ENCODE measurements at places on chromosomes 3 and 15. TPM values are rescaled to one million over a fixed set of nuclear protein-coding genes. Genes with fewer than 3 reads are reported as not detected.

The TRIM59 gene
- total RNA-seq: 3.2 TPM

The TMEM212 gene
- not detected for total RNA-seq

The GOLGA8G gene
- 0.15 TPM for total RNA-seq

The LIPC gene
- not detected for total RNA-seq

The VPS18 gene
- 34.1 TPM for total RNA-seq

The POLR2H gene
- total RNA-seq: 112 TPM

The PARP9 gene
- 0.42 TPM for total RNA-seq

The MOBP gene
- total RNA-seq: not detected

The SLC28A2 gene
- not detected for total RNA-seq

The COMMD4 gene
- 94.3 TPM for total RNA-seq

GRCh38 chr3:141860766-141861513 lies 15.5 kb upstream of the ATP1B3 start:
- no peaks in the 10 kb centered on the region for H3K36me3 ChIP-seq
- H3K27ac ChIP-seq: no peak overlapping the region
- no peaks in the 10 kb centered on the region for H3K27me3 ChIP-seq
- DNase-seq: peak; percentile 89
- H3K4me1 ChIP-seq: no peaks in the 10 kb centered on the region

- DNase-seq: no peak
- no peaks in the 10 kb centered on the region for H3K27me3 ChIP-seq
- peaks cover 13% of the 10 kb centered on the region for H3K4me1 ChIP-seq
- H3K4me3 ChIP-seq: no peak overlapping the region
- H3K27ac ChIP-seq: no peak overlapping the region
Measured at GRCh38 chr3:177141899-177142646, 55.2 kb downstream of the TBL1XR1 start.

- H3K27me3 ChIP-seq: no peaks in the 10 kb centered on the region
- DNase-seq: no peak
- H3K36me3 ChIP-seq: no peaks in the 10 kb centered on the region
- H3K4me3 ChIP-seq: no peak overlapping the region
Measured at GRCh38 chr15:78406016-78406585, 31.9 kb upstream of the IREB2 start.

- no peak overlapping the region for H3K27ac ChIP-seq
- no peaks in the 10 kb centered on the region for H3K27me3 ChIP-seq
- peaks cover 15% of the 10 kb centered on the region for H3K4me1 ChIP-seq
- no peak overlapping the region for H3K4me3 ChIP-seq
- DNase-seq: no peak
- no peaks in the 10 kb centered on the region for H3K36me3 ChIP-seq
Measured at GRCh38 chr3:194976049-194976451, 290.4 kb downstream of the FAM43A start.

- H3K27ac ChIP-seq: no peak overlapping the region
- DNase-seq: no peak
- no peaks in the 10 kb centered on the region for H3K36me3 ChIP-seq
- peaks cover 7% of the 10 kb centered on the region for H3K27me3 ChIP-seq
Measured at GRCh38 chr3:128607710-128608048, 42.9 kb downstream of the RPN1 start.

GRCh38 chr3:115651599-115651998 lies 28.3 kb downstream of the GAP43 start:
- H3K4me1 ChIP-seq: peaks cover 4% of the 10 kb centered on the region
- H3K4me3 ChIP-seq: no peak overlapping the region
- H3K27ac ChIP-seq: no peak overlapping the region
- DNase-seq: no peak
- no peaks in the 10 kb centered on the region for H3K27me3 ChIP-seq
- no peaks in the 10 kb centered on the region for H3K36me3 ChIP-seq

GRCh38 chr15:76139368-76140073 lies 79.7 kb downstream of the TMEM266 start:
- no peak overlapping the region for H3K4me3 ChIP-seq
- DNase-seq: peak; percentile 83
- H3K27ac ChIP-seq: no peak overlapping the region
- H3K4me1 ChIP-seq: no peaks in the 10 kb centered on the region

DNA sequence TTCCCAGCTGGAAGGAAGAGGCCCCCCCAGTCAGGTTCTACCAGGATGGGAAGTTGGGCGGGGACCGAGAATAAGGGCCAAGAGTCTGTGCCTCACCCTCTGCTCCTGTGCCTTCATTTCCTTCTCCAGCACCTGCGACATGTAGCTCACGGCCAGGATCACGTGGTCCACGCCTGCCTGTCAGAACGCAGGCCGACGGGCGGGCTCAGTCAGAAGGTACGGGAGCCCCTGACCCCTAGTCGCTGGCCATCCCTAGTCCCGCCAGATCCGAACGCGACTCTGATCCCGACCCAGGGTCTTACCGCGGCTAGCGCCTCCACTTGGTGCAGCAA lies 489 bp downstream of the GMPPB start:
- peak; percentile 43 for DNase-seq
- H3K4me3 ChIP-seq: peak overlapping the region; percentile 59
- no peaks in the 10 kb centered on the region for H3K27me3 ChIP-seq
- H3K36me3 ChIP-seq: peaks cover 16% of the 10 kb centered on the region

- H3K27ac ChIP-seq: no peak overlapping the region
- DNase-seq: no peak
- H3K27me3 ChIP-seq: no peaks in the 10 kb centered on the region
- H3K4me1 ChIP-seq: peaks cover 7% of the 10 kb centered on the region
- H3K36me3 ChIP-seq: no peaks in the 10 kb centered on the region
- H3K4me3 ChIP-seq: no peak overlapping the region
Measured at GRCh38 chr3:65503776-65504175, 534.9 kb downstream of the MAGI1 start.

- H3K27me3 ChIP-seq: no peaks in the 10 kb centered on the region
- no peak overlapping the region for H3K27ac ChIP-seq
- no peak for DNase-seq
- H3K4me1 ChIP-seq: no peaks in the 10 kb centered on the region
Measured at GRCh38 chr3:179897231-179897630, 139.5 kb downstream of the PEX5L start.

- no peak overlapping the region for H3K4me3 ChIP-seq
- H3K27me3 ChIP-seq: no peaks in the 10 kb centered on the region
- no peaks in the 10 kb centered on the region for H3K36me3 ChIP-seq
- no peak overlapping the region for H3K27ac ChIP-seq
- no peak for DNase-seq
- no peaks in the 10 kb centered on the region for H3K4me1 ChIP-seq
Measured at GRCh38 chr3:97662762-97663161, 101.8 kb upstream of the ARL6 start.

GRCh38 chr3:167203062-167203461 lies 177.0 kb downstream of the ZBBX start:
- no peaks in the 10 kb centered on the region for H3K36me3 ChIP-seq
- no peak overlapping the region for H3K4me3 ChIP-seq
- DNase-seq: no peak
- H3K27ac ChIP-seq: no peak overlapping the region

DNA sequence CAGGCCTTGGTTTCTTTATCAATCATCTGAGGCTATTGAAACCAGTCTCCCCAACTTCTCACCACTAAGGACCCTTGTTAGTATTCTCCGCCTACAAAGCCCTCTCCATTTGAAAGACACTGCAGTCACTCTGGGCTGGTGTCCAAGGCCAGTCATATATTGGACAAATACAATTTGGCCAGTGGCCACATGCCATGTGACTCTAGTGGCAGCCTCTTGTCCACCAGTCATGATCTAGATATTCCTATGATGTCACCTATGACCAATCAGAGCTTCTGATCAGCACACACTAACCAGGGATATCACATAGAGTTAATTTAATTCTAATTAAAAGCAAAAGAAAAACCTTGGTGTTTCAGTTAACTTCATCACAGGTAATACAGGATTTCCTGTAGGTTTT lies 68.2 kb downstream of the RAB11A start:
- H3K27me3 ChIP-seq: no peaks in the 10 kb centered on the region
- no peak overlapping the region for H3K4me3 ChIP-seq
- DNase-seq: no peak
- no peaks in the 10 kb centered on the region for H3K4me1 ChIP-seq

DNA sequence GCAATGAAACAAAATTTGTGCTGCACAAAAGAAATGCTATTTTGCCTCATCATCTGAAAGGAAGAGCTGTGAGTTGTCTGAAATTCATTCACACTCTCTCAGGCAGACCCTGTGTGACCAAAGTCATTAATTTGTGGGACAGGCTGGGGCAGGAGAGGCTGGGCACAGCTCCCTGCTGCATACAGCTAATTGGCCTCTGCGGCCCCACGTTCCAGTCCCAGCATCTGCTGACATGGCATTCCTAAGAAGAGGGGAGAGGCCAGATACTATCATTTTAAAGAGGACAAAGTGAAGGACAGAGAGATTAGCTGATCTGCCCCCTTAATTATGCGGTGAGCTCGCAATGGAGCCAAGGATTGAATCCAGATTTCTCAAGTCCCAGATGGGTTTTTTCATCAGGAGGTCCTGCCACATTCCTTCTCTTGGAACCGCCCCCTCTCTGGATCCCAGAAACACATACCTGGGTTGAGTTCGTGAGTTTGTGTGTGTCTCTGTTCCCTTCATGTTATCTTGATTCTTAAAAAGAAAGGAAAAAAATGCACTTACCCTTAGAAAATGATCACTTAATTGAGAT lies 25.1 kb downstream of the POLR2M start:
- no peaks in the 10 kb centered on the region for H3K36me3 ChIP-seq
- no peak overlapping the region for H3K27ac ChIP-seq

DNA sequence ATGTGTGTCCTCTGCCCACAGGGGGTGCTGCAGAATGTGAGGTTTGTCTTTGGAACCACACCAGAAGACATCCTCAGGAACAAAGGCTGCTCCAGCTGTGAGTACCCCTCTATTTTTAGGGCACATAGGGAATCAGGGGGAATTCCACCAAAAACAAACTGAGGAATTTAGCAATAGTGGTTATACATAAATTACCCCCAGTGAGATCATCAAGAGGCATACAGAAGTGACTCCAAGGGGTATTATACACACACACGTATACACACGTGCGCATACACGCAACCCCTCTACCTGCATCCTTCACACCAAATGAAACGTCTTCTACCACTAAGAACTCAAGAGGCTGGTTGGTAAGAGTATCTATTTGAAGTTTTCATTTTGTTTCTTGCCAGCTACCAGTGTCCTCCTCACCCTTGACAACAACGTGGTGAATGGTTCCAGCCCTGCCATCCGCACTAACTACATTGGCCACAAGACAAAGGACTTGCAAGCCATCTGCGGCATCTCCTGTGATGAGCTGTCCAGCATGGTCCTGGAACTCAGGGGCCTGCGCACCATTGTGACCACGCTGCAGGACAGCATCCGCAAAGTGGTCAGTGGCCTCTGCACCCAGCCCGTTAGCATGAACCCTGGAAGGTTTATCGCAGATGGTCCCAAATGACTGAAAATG lies 2.9 kb downstream of the THBS1 start:
- no peaks in the 10 kb centered on the region for H3K27me3 ChIP-seq
- H3K36me3 ChIP-seq: peaks cover 40% of the 10 kb centered on the region
- peak; percentile 38 for DNase-seq
- H3K4me1 ChIP-seq: peaks cover 8% of the 10 kb centered on the region
- H3K27ac ChIP-seq: no peak overlapping the region

GRCh38 chr3:77298417-77298816 lies 258.5 kb downstream of the ROBO2 start:
- peaks cover 4% of the 10 kb centered on the region for H3K4me1 ChIP-seq
- no peaks in the 10 kb centered on the region for H3K36me3 ChIP-seq
- H3K4me3 ChIP-seq: no peak overlapping the region
- no peak overlapping the region for H3K27ac ChIP-seq
- H3K27me3 ChIP-seq: no peaks in the 10 kb centered on the region

DNA sequence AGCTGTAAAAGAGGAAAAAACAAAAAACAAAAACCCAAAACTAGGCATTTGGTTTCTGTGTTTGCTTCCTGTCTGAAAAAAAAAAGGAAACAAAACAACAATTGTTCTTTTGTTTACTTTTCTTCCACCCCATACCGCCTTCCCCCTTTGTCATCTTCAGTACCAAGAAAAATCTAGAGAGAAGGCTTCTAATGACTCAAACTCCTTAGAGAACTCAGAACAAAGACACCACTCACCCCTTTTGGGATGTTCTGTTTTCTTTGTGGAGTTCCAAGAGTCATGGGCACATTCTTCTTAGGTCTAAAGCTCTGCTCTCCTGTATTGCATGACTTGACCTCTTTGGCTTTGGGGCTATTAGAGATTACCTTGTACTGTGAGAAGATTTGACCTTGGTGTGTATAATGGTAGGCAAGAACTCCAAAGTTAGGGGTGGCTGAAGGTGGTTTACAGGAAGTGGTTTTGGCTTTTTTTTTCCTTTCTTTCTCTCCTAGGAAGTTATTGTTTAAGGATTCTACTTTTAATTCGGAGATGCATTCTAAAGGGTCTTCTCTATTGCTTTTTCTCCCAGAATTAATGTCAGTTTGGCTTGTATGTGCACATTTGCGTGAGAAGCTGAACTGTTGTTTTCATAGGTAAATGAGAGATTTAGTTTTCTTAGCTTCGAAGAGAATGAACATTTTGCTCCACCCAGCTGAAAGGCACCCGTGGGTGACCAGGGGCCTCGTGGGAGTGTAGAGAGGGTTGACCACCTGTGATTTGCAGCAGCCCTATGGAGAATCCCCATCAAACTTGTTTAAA lies 39.5 kb upstream of the ZBTB20 start:
- H3K4me3 ChIP-seq: no peak overlapping the region

GRCh38 chr15:100350434-100351226 lies 8.9 kb upstream of the ADAMTS17 start:
- no peaks in the 10 kb centered on the region for H3K36me3 ChIP-seq
- no peak overlapping the region for H3K4me3 ChIP-seq
- peak; percentile 95 for DNase-seq

DNA sequence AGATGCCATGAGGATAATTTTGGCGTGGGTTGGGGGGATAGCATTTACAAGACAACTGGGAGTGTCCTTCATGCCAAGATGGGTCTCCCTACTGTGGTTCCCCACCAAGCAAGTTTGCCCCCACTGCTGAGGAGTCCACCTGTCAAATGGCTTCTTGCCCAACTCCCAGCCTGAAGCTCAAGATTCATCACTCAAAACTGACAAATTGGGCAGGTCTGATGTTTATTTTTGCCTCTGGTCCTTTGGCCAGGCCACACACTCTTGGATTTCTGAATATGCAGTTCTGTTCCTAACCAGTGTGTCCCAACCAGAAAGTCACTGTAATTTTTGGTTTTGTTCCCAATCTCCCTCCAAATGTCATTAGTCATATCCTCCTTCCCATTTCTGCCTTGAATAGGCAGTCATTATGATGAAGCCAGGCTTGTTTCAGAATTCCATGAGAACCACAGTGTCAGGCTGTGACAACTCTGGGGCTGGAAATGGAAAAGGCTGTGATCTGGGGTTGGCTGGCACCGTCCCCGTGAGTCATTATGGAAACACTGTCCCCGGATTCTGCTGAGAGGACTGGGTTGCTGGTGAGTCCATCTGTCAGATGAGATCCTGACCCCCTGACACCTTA lies 29.3 kb upstream of the MEF2A start:
- no peaks in the 10 kb centered on the region for H3K36me3 ChIP-seq
- H3K27me3 ChIP-seq: no peaks in the 10 kb centered on the region
- H3K4me1 ChIP-seq: no peaks in the 10 kb centered on the region
- no peak overlapping the region for H3K27ac ChIP-seq
- no peak for DNase-seq
- no peak overlapping the region for H3K4me3 ChIP-seq

GRCh38 chr15:80561500-80561899 lies 133.6 kb upstream of the ABHD17C start:
- H3K27ac ChIP-seq: no peak overlapping the region
- peaks cover 25% of the 10 kb centered on the region for H3K27me3 ChIP-seq
- H3K36me3 ChIP-seq: no peaks in the 10 kb centered on the region
- no peak overlapping the region for H3K4me3 ChIP-seq

GRCh38 chr15:65402961-65403360 lies 19.8 kb downstream of the IGDCC4 start:
- H3K36me3 ChIP-seq: no peaks in the 10 kb centered on the region
- peaks cover 3% of the 10 kb centered on the region for H3K27me3 ChIP-seq
- DNase-seq: no peak
- H3K4me3 ChIP-seq: no peak overlapping the region
- H3K27ac ChIP-seq: no peak overlapping the region
